ENCODE measurements at places on chromosomes 3 and 15.
A peak's percentile ranks its signal among the peaks of the same experiment; 100 is the strongest.

DNA sequence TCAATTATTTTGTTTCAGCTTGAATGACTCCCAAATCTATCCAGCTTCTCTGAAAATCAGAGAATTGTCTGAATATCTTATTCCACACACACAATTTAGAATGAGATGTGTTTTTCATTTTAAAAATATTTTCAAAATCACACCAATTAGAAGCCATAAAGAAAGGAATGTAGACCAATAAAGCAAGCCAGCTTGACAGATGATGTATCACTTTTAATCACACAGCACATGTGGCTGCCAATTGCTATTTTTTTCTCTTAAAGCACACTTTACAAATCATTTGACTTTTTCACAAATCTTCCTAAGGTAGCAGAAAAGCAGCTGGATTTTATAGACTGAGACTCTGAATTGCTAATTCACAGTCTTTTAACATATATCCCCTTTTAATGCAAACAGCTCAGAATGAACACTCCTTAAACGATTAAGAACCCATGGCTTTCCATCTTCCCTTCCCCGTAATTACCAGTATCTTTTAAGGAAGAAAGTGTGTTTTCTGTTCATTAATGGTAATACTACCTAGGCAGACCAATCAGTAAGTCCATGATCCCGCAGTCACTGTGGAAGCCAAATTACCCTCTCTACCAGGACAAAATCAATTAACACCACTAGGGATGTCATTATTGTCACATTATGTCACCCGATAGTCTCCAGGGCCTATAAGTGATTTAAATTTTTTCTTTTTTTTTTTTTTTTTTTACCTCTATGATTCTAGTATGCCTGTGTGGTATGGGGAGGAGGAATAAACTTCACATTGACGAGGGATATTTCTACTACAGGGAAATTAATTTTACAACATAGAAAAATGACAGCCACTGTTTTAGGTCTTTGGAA, 250.0 kb upstream of the VEPH1 start:
- DNase-seq = no peak

- DNase-seq = peak; percentile 56
Observed at GRCh38 chr3:123818324-123818920, 65.7 kb downstream of the MYLK start.

DNA sequence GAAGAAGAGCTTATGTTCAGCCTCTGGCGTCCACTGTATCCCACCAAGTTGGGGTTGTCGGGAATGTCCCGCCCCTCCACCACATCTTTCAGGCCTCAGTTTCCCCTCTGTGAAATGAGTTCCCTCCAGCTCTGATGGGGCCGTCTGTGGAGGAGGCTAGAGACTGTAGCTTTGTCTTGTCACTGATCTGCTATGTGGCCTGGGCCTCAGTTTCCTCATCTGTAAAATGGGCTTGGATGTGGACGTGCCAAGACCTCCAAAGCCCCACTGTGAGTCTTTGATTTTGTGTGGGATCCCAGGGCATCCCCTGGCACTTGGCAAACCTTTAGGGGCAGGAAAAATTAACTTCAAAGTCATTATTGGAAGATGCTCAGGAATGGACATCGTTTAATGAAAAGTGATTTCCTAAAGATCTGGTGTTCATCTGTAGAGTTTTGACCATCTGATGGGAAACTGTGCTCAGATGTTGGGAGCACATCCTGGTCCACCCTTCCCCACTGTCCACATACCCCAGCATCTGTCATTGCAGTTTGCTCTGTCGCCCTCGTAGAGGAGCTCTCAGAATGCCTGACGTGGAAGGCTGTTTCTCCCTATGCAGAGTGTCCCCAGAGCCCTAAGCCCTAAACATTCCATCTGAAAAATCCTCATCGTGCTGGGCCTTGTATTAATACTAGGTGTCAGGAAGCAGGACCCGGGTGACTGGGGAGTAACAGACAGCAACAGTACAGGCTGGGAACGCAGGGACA, 28.5 kb downstream of the SLC6A6 start:
- no peak for DNase-seq

GRCh38 chr15:66184492-66184891, 69.1 kb downstream of the MEGF11 start:
- no peak for DNase-seq

DNA sequence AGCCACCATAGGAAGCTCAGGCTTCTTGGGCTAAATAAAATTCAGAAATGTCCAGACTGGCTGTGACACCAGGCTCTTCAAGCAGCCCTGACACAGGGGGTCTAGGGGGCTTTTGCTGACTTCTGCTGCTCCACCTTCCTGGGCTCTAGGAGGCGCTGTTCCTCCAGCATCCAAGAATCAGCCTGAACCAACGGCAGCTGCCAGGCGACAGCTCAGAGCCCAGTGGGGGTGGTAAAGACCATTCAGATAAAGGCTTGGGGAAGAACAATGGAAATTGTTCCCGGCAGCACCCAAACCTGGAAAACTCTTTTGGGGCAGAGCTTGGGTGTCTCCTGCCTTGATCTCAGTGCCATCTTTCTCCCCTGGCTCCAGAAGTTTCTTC, 21.6 kb upstream of the PSTPIP1 start:
- DNase-seq = peak; percentile 40

DNA sequence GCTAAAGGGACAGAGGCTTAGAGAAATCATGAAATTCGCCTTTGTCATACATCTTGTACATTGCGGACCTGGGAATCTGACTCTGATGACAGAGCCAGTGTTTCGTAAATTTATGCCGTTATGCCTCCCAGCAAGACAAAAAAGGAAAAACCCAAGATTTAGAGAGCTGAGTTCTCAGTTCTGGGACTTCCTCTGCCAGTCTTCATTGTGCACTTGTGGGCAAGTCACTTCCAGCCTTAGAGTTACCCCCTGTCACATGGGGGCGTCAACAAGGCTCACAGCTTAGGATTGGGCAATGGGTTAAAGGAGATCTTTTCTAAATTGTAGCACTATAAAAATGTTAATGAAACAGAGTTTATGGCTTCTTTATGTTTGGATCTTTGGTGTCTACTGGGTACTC, 41.9 kb upstream of the MITF start:
- no peak for DNase-seq

DNA sequence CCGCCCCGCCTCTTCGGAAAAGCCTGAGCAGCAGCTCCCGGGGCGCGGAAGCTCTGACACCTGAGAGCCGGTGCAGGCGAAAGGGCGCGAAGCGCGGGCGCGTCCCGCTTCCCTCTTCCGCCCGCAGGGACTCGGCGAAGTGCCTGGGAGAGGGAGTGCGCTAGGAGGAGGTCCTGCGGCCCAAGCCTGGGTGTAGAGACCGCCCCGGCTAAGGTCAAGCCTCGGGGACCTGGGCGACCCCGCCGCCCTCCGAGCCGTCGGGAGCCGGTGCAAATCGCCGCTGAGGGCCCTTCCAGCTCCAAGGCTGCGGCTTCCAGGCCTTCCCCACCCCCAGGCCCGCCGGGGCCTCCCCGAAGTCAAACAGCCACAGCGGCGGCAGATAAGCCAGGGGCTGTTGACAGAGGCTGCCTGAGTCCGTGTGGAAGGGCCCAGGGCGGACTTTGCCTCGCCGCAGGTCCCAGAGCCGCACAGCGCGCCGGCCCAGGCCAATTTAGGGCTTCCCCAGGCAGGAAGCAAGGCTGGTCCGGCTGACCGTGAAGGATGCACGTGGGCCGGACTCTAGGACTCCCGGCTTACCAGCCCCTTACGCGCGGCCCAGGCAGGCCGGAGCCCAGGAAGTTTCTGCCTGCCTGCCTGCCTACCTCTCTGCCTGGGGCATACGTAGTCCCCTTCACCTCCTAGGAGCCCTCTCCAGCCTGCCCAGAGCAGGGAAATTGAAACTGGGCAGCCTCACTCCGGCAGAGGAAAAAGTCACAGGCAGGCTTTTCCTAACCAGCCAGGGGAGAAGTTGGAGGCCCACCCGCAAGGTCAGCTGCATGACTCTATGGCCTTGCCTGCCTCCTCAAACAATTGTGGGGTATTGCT, 2.3 kb downstream of the ITPKA start:
- DNase-seq = no peak

- peak; percentile 55 for DNase-seq
Observed at GRCh38 chr3:172280406-172281051, 167.7 kb downstream of the GHSR start.

DNA sequence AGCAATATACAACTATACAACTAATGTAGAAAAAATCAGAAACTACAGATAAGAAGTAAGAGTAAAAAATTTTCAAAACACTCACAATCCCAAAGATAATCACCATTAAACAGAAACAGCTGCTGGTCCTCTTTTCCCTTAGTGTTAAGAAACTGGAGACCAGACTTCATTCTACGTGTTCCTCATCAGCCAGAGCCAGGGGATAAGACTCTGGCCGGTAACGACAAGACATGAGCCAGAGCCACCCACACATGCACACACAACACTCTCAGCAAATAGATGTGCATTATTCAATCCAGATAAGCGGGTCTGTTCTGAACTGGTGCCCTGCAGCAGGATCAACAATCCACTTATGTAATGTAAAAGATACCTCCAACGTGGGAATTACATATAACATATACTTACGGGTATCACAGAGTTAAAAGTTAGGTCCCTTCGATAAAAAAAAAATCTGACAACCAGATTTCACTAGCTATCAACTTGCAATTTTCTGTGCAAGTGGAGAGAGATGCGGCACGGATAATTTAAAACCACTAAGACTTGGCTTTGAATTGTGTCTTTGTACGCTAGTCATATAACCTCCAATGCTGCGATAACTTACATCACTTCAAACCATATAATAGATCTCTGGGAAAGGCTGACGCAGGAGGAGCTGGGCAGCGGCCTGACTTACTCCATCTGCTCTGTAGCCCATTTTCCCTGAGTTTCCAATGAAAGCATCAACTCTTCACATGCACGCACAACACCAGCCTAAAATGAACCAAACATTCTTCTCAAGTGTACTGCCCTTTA, 17.8 kb downstream of the PRICKLE2 start:
- DNase-seq = no peak

- peak; percentile 98 for DNase-seq
Observed at GRCh38 chr15:99536422-99537040, 29.3 kb upstream of the MEF2A start.

- no peak for DNase-seq
Observed at GRCh38 chr15:48415036-48415886, 84.0 kb downstream of the DUT start.

GRCh38 chr15:90647326-90647725, 69.8 kb upstream of the BLM start:
- no peak for DNase-seq

- peak; percentile 12 for DNase-seq
Observed at GRCh38 chr15:42736178-42736792, 643 bp downstream of the CDAN1 start.

DNA sequence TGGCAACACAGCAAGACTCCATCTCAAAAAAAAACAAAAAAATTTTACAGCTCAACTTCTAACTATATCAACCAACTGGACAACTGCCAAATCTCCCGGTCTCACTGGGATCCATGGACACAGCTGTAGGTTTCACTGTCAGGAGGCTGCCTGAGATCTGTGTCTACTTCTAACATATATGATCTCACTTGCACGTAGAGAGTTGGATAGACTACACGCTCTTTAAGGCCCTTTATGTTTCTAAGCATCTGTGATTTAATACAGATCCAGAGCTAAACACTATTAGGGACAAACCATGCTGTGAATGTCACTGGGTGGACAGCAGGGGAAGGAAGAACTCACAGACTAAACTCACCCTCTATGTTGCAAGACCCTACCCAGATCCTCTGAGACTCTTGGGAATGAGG, 13.0 kb upstream of the APOD start:
- peak; percentile 13 for DNase-seq

GRCh38 chr3:166721466-166721865, 658.6 kb downstream of the ZBBX start:
- no peak for DNase-seq

DNA sequence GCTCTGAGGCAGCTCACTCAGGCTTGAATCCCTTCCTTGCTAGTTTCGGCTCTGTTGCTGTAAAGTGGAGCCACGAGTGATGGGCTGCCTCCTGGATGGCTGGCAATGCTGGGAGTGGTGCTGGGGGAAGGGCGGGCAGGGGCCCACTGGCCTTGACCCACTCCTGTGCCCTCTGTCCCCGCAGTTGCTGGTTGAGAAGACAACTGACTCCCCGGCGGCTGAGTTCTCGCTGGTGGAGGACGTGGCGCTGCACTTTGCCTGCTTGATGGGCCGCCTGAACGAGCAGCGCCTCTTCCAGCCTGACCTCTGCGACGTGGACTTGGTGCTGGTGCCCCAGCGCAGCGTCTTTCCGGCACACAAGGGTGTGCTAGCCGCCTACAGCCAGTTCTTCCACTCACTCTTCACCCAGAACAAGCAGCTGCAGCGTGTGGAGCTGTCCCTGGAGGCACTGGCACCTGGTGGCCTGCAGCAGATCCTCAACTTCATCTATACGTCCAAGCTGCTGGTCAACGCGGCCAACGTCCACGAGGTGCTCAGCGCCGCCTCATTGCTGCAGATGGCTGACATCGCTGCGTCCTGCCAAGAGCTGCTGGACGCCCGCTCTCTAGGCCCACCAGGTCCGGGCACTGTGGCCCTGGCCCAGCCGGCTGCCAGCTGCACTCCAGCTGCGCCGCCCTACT, 4.7 kb downstream of the ZBTB47 start:
- DNase-seq = no peak

DNA sequence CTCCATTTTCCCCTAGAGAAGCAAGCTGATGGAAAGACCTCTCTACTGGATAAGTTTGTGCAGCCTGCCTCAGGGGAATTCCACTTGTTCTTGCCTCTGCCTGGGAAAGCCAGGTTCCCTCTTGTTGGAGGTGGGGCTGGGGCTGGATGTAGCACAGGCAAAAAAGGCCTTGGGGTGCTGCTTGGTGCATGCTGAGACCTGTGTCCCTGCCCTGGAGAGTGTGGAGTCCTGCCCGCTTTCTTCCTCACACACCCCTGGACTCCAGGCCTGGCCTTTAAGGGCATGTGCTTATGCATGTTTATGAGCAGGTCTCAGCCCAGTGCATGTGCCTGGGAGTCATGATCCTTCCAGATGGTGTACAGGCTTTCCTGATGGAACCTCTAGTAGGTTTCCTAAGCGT, 23.5 kb upstream of the JMJD7 start:
- DNase-seq = no peak

DNA sequence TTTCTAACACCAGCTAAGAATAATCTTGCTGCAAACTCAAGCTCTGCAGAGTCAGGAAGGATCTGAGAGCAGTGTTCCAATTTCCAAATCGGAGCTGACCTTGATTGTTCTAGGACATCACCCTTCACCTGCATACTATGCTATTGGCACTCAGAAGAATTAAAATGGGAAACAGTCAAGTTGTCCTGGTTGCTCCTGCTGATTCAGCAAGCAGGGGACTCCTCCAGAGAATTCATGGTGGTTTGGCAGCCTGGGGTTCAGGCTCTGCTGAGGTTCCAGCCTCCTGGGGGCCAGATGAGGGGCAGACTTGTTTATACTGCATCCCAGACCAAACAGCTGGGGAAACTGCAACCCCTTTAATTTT, 213.7 kb upstream of the ADAMTS9 start:
- DNase-seq = peak; percentile 43
